ENCODE measurements at places on chromosomes 7 and 10.

DNA sequence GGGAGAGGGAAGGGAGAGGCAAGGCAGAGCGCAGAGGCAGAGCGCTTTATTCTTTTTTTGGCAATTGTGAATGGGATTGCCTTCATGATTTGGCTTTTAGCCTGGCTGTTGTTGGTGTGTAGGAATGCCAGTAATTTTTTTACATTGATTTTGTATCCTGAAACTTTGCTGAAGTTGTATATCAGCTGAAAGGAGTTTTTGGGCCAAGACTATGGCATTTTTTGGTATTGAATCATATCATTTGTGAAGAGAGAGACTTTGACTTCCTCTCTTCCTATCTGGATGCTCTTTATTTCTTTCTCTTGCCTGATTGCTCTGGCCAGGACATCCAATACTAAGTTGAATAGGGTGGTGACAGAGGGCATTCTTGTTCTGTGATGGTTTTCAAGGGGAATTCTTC, 291.3 kb downstream of the REEP3 start:
- no peak for DNase-seq

- no peak for DNase-seq
Observed at GRCh38 chr10:85604136-85604725, 762.4 kb downstream of the GRID1 start.

- no peak for DNase-seq
Observed at GRCh38 chr10:94059178-94059883, 65.6 kb downstream of the PLCE1 start.

- DNase-seq, result no peak
Observed at GRCh38 chr10:46104071-46104585, 58.1 kb upstream of the MSMB start.

DNA sequence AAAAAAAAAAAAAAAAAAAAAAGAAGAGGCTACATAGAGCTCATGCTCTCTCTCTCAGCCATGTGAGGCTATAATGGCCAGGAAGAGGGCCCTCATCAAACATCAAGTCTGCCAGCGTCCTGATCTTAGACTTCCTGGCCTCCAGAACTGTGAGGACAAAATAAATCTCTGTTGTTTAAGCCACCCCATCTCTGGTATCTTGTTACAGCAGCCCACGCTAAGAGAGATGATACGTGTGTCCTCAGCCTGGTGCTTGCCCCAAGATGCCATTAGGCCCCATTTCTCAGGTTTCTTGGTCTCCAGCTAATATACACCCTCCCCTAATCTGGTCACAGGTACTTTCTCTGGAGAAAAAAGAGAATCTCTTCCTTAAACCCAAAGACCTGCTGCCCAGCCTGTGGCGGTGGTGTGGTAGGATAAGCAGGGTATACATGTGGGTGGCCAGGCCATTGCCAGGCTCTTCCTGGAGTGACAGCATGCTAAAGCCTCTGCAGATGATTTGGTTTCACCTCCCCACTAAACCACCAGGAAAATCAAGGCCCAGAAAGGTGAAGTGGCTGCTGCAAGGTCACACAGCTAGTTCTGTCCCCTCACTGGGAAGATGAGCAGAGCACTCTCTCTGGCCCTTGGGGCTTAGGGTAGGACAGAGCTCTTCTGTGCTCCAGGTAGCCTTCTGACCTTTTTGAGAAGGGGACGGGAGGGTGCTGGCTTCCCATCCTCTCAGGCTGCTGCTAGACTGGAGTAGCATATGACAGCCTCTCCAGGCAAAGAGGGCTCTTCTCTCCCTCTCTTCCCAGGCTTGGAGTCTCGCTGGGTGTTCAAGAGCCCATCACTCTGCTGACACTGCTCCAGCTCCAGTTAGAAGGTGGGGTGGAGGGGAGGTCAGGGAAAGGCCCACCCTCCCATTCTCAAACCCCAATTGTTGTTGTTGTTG, 5.2 kb downstream of the SPOCK2 start:
- DNase-seq, result no peak

- DNase-seq, result no peak
Observed at GRCh38 chr10:118565301-118566075, 30.0 kb downstream of the PRLHR start.

GRCh38 chr7:25858200-25858524, 293.8 kb upstream of the NFE2L3 start:
- no peak for DNase-seq

- no peak for DNase-seq
Observed at GRCh38 chr7:12244129-12244528, 33.0 kb downstream of the TMEM106B start.

GRCh38 chr10:77673101-77673500, 35.5 kb upstream of the KCNMA1 start:
- DNase-seq, result no peak
